Umbilical cord (tissue), 2 donors: ENCODE measurements at places on chromosomes 5 and 9. TPM values are rescaled to one million over a fixed set of nuclear protein-coding genes. Genes with fewer than 3 reads are reported as not detected.

C9 gene
- total RNA-seq = 0.24 TPM

PFN3 gene
- total RNA-seq = not detected

ADAMTSL2 gene
- total RNA-seq = 1.2 TPM

CCDC192 gene
- total RNA-seq = not detected

HSPB3 gene
- 14.2 TPM for total RNA-seq

SH2D3C gene
- 4.6 TPM for total RNA-seq

PKN3 gene
- 1.7 TPM for total RNA-seq

HTR1A gene
- not detected for total RNA-seq

PIK3R1 gene
- total RNA-seq = 107 TPM

C5orf46 gene
- 60.7 TPM for total RNA-seq

LHX3 gene
- total RNA-seq = 0.24 TPM

RNF224 gene
- not detected for total RNA-seq

SPINK4 gene
- not detected for total RNA-seq

TERT gene
- total RNA-seq = not detected

PCA3 gene
- total RNA-seq = 8.4 TPM

PDE6A gene
- total RNA-seq = 5.3 TPM

ZNF618 gene
- total RNA-seq = 12.3 TPM

RORB gene
- total RNA-seq = 1.7 TPM

PDE8B gene
- 5.8 TPM for total RNA-seq

CCL27 gene
- not detected for total RNA-seq

ADAMTS12 gene
- total RNA-seq = 49.4 TPM

PCDHB16 gene
- 4.1 TPM for total RNA-seq

ERGIC1 gene
- 42.1 TPM for total RNA-seq
